ENCODE measurements at places on chromosomes 3 and 15.

- no peak for DNase-seq
Measured at GRCh38 chr3:185865247-185865646, 40.4 kb upstream of the IGF2BP2 start.

GRCh38 chr15:82944056-82944455 lies 8.5 kb downstream of the HOMER2 start:
- no peak for DNase-seq

- DNase-seq: no peak
Measured at GRCh38 chr15:40323953-40324937, 753 bp downstream of the INAFM2 start.

DNA sequence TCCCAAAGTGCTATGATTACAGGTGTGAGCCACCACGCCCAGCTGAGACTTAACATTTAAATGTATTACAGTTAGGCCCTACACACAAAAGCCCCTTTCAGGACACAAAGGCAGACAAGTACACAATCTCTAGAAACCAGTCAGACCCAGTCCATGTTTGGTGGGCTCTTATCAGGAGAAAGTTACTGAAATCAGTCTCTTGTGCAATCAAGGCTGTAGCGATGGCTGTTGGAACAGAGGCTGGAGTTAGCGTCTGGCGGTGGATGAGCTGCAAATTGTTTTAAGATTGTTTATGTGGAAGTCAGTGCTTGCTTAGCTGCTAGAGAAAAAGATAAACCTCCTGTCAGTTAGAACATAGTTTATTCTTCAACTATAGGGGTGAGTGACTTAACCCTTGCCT lies 89.5 kb upstream of the SNRPN start:
- DNase-seq: no peak

DNA sequence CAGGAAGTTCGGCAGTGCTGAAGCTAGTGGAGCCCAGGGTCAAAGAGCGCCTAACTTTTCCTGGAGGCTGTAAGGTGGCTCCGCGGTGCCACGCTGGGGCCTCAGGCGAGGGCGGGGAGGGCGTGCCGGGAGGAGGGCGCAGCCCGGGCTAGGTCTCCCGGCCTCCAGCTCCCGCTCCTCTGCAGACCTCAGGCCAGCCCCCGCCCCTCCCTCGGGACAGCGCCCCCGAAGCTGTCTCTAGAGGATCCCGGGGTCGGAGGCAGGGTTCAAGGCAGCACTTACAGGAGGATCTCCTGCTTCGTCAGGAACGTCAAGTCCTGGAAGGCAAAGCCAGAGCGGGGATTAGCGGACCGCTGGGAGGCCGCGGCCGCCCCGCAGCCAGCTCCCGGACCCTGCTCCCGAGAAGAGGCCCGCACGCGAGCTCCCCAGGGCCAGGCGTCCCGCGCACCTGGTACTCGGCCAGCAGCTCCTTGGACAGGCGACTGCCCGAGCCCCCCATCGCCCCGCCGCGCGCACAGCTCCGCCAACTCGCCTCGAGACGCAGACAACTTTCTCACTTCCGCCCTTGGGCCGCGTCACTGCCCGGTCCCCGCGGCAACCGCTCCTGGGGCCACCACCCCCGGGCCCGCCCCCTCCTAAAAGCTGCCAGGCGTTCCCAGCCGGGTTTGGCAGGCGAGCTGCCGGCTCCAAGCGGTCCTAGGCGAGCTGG lies at the start of gene CIB1:
CIB1 (minus strand) TSS at position 555 of the 709 bp plus-strand sequence; CDS start at position 499, 56 bp downstream.
- peak; percentile 81 for DNase-seq

DNA sequence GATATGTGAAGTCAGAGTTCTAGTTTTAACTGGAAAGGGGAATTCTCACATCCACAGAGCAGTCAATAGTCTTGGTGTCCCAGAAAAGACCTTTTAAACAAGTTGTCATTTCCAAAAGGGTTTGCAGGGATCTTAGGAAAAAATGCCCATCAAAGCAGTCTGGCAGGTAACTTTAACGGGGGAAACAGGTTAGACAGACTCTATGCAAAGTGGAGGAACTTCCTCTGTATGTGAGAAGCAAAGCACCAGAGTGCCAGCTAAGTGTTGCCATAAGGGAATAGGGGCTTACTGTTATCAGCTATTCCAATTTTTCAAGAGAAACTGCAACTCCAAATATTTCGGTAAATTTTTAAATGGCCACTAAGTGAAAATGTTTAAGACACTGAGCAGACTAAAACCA lies 307.9 kb upstream of the MDFIC2 start:
- DNase-seq: no peak

GRCh38 chr15:41839781-41840491 lies 1.3 kb downstream of the PLA2G4B start:
- DNase-seq: no peak

DNA sequence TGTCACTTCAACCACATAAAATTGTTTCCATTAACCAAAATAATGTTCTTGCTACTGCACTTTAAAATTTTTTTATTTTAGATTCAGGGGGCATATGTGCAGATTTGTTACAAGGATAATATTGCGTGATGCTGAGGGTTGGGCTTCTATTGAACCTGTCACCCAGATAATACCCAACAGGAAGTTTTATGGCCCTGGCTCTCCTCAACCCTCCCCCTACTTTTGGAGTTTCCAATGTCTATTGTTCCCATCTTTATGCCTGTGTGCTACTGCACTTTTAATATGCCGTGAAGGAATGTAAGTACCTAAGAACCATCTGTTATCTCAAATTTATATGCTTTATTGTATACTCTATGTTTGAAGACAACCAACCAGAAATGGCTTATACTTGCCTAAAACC lies 42.0 kb upstream of the IMPG2 start:
- no peak for DNase-seq

DNA sequence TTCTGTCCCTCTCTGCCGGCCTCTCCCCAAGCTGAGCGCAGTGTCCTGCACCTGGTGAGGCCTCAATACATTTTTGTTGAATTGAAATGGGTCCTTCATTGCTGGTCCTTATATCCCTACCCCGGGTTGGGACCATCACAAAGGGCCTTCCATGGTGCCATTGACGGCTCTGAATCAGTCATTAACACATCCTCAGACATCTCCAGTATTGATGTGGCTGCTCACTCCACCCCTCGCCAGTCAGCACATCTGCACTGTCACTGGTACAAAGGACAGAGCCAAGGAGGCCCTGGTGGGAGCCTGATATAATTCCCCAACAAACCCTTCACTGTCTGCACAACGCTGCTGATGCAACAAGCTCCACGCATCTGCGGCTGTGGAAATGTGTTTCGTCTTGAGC lies 191.6 kb upstream of the TOPAZ1 start:
- no peak for DNase-seq

GRCh38 chr3:24829629-24830229 lies 335.1 kb upstream of the THRB start:
- DNase-seq: no peak

DNA sequence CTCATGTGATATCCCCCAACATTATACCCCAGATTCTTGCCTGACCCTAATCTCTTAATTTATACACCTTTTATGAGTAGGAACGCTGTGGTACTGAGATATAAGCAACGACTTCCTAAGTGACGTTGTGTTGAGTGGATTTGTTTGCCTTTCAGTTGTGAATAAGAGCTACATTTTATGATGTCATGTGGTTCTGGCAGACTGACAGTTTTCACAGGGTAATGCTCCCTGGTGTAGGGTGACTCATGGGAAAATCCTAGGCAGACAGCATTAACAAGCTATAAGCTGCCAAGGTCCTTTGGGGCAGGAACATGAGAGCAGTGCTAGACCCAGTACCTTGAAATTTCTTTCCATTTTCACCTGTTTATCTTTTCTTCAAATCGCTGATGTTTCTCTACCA lies 11.2 kb downstream of the C3orf52 start:
- peak; percentile 31 for DNase-seq

DNA sequence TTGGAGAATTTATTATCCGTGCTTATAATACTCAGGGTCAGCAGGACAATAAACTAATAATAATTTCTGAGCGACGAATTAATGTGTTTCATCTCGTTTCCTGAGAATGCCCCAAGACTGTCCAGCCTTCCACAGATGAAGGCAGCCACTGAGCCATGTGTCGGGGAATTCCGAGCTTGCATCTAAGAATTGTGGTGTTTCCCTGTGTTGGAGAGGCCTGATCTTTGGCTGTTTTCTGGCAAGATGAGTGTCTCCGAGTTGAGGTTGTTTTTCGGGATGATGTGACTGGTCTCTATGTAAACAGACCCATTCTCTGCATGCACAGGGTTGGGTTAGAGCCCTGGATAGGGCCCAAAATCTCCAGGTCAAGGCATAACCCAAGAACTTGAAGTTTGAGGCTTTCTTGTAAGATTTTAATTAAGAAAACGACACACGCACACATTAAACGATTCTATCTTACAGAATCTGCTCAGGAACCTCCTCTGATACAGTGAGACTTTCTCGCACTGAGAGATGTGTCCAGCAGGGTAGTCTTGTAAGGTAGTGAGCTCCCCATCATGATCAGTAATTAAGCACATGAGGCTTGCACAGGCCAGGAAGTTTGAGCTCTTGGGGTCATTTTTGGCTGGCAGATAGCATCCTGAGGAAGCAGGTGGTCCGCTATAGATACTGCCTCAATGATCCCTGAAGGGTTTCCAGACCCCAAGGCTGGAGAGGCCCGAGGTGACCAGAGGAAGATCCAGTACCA lies 14.4 kb downstream of the FGD5 start:
- no peak for DNase-seq

DNA sequence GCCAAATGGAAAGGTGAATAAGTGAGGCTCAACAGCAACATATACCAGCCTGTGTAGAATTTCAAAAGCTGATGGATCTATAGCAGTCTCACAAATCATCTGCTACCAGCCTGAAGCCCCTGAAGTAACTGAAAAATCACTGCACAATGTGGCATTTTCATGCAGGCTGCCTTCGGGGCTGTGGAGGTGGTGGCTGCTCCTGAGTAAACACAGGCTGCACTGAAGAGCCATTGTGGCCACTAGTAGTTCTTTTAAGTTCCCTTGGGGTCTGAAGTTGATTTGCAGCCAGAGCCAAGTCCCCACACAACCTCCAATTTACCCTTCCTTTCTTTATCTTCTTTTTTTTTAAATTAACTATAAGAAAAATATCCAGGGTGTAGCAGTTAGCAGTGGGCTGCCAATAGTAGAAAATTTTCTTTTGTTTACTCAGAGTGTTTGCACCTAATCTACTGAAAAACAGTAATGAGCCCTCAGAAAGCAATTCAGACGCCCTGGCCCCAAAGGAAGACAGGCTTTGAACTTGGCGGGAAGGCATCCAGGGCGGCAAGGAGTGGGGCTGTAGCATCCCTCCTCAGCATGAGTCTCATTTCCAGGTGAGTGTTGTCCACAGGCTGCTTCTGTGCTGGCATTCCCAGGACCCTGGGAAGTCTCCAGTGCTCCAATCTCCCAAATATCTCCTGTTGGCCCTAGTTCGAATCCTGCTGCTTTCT lies 13.3 kb upstream of the SUSD5 start:
- no peak for DNase-seq

DNA sequence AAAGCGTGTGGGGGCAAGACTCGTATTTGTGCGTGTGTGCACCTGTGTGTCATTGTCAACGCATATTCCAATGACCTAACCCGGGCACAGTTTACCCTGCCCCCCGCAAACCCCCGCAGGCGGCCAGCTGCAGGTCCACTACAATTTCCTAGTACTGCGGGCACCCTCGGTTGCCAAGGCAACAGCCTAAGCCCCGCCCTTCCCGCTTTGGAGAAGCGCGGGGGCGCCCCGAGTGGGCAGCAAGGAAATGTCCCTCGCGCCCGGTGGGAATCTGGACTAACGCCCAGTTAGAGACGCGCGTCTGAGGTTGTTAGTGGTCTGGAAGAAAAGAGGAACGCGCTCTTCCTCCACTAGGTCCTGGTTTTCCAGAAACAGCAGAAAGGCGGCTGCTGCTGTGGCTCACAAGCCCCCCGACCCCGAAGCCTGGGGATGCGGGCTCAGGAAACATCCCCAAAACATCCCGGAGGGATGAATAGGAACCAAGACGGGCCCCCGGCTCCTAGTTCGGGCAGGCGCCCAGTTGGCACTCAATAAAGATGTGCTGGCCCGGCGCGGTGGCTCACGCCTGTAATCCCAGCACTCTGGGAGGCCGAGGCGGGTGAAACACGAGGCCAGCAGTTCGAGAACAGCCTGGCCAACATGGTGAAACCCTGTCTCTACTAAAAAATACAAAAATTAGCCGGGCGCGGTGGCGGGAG lies 1.1 kb downstream of the ABHD14A start:
- no peak for DNase-seq

- DNase-seq: no peak
Measured at GRCh38 chr15:57160823-57161560, 215.3 kb upstream of the CGNL1 start.

DNA sequence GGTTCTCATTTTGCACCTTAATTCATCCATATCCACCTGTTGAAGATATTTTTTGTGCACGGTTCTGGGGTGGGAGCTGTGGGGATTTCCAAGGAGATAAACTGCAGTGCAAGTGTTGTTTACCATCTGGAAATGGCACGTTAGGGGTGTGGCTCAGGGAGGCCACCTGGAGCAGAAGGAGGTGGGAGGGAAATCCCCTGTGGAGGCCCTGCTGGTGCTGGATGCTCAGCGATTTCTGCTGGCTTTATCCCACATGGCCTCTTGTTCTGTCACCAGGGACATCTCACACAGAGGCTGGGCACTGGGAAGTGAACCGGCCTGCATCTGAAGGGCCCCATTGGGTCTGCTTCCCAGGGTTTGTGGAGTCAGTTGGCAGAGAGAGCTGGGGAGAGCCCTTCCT lies 24.3 kb downstream of the TRPM1 start:
- no peak for DNase-seq

DNA sequence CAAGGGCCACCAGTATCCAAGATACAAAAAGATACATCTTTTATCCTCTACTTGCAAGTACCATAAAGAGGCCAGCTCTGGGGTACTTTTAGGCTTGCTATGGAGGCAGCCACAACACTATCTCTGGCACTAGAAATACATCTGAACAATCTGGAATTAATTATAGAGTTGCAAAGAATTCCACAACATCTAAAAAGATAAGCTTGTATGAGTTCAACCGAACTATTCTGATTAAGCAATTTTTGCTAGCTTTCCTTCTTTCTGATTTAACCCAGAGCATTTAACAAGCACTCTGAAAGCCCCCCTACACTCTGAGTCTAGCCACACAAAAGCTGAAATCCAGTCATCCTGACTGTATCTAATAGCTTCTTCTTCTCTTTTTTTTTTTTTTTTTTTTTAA lies 95.4 kb downstream of the FRMD5 start:
- DNase-seq: no peak

DNA sequence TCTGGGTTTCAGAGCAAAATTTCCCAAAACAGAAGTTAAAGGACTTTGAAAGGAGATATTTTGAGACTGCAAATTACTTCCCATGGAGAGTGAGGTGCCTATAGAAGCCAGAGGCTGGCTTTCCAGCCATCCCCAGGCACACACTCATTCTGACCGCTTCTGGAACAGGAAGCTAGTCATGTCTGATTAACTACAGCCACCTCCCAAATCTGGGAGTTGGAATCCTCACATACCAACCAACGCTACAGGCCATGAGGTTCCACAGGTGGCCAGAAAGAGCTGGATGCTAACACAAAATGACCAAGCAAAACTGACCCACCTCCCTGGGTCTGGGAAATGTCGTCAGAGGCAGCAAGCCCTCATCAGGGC lies 87.2 kb downstream of the SNRK start:
- no peak for DNase-seq

DNA sequence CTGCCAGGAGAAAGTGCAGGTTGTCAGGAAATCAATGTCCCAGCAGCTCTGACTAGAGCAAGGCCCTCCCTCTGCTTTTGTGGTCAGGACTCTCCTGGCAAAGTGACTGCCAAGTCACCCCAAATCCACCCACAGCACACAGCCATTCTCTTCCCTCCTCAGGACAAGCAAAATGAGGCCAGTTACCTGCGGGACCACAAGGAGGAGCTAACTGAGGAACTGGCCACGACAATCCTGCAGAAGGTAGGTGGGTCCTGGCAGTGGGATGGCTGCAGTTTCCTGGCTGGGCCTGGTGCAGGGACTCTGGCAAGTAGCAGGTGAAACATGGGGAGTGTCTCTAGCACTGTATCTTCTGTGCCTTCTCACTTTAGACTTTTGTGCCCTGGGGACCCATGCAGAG lies 142.5 kb upstream of the EIF1B start:
- no peak for DNase-seq
